ENCODE measurements at places on chromosomes 1 and 21.

- DNase-seq: no peak
These were observed 57.8 kb downstream of the RUNX3 start for GRCh38 chr1:24872061-24872850.

- no peak for DNase-seq
These were observed 48.4 kb upstream of the ZNF326 start for GRCh38 chr1:89946532-89946931.

DNA sequence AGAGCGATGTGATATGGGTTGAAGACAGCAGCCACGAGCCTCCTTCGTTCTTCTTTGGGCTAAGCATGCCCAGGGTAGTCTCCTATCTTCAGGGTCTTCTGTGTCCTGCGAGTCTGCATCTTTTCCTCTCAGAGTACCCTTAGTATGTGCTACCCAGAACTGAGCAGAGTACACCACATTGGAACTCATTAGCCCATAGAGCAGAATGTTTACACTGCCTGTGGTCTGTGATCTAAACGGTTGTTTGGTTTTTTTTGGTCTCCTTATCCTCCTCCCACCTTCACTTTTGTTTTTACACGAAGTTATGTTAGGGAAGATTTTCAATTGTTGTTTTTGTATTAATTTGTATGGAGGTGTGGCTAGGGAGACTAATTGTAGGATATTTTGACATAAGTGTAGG is 126.4 kb downstream of the NEK7 start:
- peak; percentile 57 for DNase-seq

- no peak for DNase-seq
These were observed 12.4 kb downstream of the MX2 start for GRCh38 chr21:41374177-41374712.

- no peak for DNase-seq
These were observed 55.0 kb upstream of the MACF1 start for GRCh38 chr1:39149509-39149908.

- DNase-seq: peak; percentile 83
These were observed 11.9 kb downstream of the PIGV start for GRCh38 chr1:26799479-26800142.

GRCh38 chr1:2304921-2305681 is 77.0 kb downstream of the SKI start:
- no peak for DNase-seq

- DNase-seq: no peak
These were observed 247.8 kb downstream of the RRAGC start for GRCh38 chr1:38611664-38612211.

DNA sequence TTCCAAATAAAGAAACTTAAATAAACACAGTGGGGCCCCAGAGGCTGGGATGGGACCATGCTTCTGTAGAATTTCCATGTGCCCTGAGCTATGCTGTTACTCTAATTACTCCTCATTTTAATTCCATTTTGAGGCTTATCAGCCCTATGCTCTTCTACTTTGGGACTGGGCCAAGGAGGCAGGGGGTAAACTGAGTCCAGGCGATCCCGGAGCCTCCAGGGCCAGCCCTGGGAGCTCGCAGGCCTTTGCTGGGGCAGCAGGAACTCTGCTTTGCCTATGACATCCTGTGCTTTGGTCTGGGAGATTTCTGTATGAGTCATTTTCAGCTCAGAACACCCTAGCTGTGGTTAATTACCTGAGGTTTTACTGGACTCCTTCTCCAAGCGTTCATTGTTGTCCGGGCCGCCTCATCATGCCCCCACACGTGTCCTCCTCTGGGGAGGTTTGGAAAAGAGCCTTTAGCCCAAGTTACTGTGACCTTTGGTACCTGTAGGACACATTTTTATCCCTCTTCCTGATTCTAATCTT is 95.7 kb downstream of the RHOU start:
- DNase-seq: peak; percentile 83

- DNase-seq: no peak
These were observed 37.5 kb downstream of the PGM1 start for GRCh38 chr1:63630666-63631065.

DNA sequence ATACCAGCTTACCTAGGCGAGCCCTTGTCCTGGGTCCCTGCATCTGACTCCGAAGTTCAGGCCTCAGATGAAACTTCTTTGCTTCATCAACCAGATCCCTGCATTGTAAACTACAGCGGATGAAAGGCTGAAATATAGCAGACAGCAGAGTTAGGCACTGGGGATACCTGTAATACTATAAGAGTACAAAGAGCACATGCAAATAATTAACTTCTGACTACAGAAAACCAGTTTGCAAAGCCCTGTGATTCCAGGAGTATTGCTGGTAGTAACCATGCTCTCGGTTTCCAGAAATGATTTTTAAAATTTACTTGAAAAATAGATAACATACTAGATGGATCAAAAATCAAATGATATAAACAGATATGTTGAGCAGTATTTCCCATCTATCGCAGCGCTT is 18.0 kb downstream of the KLHL12 start:
- no peak for DNase-seq

- peak; percentile 70 for DNase-seq
These were observed 177.8 kb downstream of the GIPC2 start for GRCh38 chr1:78223417-78224215.

GRCh38 chr1:42137766-42138165 is 15.4 kb upstream of the GUCA2B start:
- DNase-seq: no peak

- DNase-seq: no peak
These were observed 9.3 kb upstream of the SLX9 start for GRCh38 chr21:44930543-44930981.

DNA sequence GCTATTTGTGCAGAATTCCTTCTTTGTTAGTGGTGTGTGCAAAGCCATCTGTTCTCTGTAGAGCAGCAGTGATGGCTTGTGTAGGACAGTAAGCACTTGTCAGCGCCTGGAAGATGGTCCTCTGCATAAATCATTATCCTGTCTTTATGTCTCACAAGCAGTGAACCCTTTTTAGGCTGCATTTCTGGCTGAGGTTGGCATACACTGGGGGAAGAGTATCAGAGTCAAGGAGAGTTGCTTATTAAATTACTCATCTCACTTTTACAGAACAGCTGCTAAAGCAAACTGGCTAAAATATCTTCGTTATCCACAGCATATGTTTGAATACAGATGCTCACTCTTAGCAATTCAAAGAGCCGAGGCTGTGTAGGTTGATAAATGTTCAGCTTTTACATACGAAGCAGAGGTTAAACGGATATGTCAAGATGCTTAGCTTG is 54.6 kb upstream of the NCAM2 start:
- DNase-seq: no peak

DNA sequence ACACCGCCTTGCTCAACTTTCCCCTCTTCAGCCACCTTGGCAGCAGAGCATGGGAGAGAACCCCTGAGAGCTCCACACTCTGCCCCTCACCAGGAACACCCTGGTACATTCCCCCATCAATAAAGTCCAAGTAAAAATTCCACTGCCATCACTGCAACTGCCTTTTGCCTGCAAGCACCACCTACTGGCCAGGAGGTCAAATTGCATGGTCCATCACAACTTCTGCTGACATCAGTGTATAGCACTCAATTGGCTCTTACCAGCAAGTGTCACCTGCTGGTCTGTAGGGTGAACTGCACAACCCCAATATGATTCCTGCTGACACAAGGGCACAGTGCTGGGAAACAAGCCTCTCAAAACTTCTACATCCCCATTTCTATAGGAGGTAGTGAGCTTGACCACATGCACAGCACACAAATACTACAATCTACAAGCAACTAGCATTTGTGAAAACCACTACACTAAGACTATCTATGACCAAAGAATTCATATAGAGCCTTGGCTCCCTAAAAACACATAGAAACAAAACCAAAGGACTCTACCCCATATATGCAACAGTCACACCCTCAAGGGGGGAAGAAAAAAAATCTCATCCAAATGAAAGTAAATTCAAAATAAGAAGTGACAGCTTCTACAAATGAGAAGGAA is 69.2 kb downstream of the FASLG start:
- peak; percentile 74 for DNase-seq

DNA sequence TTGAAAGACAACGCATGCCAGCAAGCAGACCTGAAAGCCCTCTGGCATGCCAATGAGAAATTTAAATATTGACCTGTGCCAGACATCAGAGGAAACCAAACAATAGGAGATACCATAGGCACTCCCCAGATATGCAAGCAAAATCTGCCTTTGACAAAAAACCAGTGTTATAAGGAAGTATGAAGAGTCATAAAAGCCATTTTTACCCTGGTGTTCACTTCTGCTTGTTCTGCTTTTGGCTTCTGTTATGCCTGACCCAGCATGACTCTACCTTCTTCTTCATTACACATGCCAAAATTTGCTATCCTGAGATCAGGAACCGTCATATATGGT is 26.4 kb downstream of the NPHS2 start:
- no peak for DNase-seq

- no peak for DNase-seq
These were observed 11.2 kb downstream of the EPHA10 start for GRCh38 chr1:37753473-37754321.

GRCh38 chr1:30880678-30881318 is 27.8 kb downstream of the SDC3 start:
- no peak for DNase-seq

- no peak for DNase-seq
These were observed 250.5 kb upstream of the DUSP10 start for GRCh38 chr1:221992427-221992826.

DNA sequence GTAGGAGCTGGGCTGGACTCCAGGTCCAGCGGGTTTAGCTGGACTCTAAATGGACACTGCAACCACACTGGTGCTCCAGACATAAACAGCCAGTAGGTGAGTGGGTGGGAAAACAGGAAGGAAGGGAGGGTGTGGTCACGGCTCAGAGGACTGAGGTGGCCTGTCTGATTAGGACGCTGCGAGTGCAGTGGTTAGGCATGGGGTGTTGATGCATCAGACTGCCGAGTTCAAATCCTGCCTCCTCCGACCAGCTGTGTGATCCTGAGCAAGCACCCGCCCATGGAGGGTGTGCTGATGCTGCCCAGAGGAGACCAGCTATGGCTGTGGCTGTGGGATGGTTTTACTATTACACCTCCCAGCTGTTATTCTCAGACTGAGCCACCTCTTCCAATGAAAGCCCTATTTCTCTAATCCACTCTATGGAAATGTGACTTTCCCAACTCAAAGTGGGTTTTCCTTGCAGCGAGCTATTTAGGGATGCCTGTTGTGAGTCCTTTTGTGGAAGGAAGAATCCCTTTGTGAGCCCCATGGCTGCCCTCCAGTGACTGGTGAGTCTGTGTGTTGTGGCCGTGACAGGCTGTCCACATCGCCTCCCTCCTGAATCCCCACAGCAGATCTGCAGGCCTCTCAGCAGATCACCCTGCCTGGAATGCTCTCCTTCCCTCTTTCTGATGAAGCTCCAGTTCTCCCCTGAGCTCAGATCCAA is 56.6 kb upstream of the EDN2 start:
- peak; percentile 51 for DNase-seq

DNA sequence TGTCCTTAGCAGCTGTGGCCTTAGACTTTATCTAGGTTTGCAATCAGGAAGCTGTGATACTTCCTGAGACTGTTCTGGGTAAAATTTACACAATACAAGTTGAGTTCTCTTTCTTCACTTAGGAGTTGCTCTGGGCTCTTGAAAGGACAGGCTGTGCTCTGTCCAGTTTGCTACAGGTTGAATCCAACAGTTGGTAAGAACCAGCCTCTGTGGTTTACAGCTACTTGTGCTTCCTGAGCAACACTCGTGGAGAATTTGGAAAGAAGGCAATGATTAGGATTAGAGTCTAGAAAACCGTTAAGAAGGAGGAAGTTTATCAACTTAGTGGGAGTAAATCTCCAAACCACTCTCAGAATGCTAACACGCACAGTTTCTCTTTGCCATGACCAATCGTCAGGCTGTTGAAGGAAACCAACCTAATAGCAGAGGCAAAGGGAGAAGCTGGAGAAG is 26.8 kb downstream of the GFI1 start:
- no peak for DNase-seq

DNA sequence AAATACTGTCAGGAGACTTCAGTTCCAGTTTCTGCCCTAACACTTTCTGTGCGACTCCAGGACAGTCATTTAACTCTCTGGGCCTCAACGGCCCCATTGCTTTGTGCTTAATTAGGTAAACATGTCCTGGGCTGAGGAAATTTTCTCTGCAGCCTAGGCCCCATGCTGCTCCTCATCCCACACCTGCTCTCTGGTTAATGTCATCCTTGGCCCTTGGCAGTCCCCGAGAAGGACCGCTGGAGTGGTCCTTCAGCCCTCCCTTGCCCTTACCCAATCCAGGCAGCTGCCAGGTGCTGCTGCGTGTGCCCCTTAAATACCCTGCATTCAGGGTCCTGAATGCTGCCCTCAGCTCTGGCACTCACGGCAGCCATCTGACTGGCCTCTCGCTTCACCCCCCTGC is 18.7 kb downstream of the UBL4B start:
- DNase-seq: no peak

GRCh38 chr1:20355828-20356735 is 65.4 kb downstream of the VWA5B1 start:
- DNase-seq: no peak

GRCh38 chr21:15659753-15660422 is 69.9 kb upstream of the USP25 start:
- no peak for DNase-seq

- DNase-seq: peak; percentile 76
These were observed 953 bp upstream of the BRWD1 start for GRCh38 chr21:39314143-39315027.

DNA sequence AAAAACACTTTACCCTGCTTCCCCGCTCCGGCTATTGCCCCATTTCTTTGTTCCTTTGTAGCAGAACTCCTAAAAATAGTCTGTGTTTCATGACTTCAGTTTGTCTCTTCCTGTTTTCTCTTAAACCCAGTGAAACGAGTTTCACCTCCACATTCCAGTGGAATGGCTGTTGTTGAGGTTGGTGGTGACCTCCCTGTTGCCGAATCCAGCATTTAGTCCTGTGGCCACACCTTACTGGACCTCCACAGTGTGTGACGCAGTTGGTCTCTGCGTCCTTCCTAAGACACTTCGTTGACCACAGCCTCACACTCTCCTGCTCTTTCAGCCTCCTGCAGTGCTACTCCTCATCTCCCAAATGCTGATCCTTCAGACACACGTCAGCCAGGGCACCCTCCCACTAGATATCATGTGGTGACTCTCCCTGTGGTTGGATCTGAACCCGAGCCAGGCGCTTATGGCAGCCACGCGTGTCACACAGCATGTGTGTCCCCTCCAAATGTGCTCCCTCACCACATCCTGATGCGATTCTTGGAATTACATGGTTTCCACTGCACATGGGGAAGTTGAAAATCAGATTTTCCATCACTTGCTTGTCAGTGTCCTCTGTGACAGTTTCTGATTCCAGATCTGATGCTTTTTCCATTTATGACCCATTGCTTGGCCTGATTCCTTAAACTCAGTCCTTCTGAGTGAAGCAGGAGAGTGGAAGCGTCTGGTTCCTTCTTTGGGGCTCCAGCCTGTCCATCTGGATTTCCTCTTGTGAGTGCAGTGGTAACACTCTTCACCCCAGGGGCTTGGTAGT is 99.1 kb upstream of the ARTN start:
- DNase-seq: peak; percentile 45

DNA sequence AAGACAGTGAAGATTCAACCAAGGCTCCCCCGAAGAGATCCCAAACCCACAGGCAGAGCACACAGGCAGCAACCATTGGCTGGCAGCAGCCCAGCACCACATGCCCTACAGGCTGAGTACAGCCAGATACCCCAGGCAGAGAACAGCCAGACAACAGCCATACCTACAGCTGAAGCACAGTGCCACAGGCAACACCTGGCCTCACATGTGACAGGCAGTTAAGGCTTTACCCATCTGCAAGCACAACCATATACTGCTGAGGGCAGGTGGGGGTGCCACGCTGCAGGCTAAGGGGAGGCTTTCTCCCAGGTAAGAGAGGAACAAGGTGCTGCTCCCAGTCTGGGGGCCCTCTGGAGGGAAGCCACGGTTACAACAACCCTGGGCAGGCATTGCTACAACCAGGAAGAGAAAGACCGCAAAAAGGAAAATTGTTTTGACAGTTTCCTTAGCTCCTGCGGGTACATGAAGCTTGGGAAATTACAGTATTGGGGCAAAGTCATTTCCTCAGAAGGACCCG is 12.3 kb downstream of the CHIT1 start:
- no peak for DNase-seq

Data from iris pigment epithelial cell (primary cell).